Stimulated activated CD4-positive, alpha-beta T cell treated with anti-CD3 and anti-CD28 coated beads, Interleukin-15, amount 100 ng/mL, for 24 hours (primary cell): ENCODE measurements at places on chromosomes 7 and 10.

DNA sequence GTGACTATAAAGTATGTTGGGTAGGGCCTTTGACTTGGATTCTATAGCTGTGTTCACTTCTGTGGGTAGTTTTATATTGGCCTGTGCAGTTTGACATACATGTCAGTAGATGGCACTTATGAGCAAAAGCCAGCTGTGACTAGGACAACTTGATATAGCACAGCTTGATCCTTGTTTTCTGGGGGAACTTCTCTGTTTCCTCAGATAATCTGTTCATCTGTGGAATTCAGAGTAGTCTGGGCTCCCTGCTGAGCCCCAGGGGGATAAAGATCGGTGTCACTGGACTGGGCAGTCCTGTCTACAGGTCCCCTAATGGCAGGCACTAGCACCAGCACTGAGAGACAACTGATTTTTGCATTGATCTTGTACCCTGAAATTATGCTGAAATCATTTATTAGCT is 25.4 kb downstream of the CYP2C9 start:
- no peak for DNase-seq

DNA sequence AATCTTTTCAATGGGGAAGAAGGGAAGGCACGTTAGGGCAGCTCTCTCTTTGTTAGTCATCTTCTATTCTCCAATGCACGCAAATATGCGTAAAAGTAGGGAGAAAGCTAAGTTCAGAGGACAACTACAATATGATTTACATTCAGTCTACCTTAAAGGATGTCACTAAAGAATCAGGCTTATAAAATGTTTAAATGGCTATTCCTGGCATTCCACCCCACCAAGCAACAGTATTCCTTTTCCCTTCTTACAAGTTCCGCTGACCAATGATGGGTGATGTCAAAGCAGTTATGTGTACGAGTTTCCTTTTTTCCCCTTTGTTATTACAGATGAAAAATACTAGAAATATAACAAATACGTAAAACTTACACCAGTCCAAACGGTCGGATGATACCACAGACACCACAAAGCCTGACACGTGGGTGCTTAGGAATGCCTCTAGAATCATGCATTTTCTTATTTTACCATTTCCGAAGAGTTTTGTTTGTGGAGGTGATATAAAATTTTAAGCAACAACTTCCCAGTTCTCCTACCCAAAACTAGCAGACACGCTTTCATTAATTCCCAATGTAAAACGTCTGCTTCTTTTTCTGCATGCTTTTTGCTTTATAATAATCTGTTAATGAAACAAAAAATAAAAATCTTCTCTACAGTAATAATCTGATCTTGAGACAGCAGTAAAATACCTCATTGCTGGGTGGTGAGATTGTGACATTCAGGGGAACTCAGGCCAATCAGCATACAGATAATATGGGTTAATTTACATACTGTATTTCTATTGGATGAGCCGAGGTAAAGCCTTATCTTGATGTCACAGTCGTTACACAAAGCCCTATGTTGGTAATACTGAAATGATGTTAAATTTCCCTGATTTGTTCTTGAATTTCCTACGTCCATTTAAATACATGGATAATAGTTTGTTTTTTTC is 708 bp upstream of the GPR85 start:
- no peak for DNase-seq

DNA sequence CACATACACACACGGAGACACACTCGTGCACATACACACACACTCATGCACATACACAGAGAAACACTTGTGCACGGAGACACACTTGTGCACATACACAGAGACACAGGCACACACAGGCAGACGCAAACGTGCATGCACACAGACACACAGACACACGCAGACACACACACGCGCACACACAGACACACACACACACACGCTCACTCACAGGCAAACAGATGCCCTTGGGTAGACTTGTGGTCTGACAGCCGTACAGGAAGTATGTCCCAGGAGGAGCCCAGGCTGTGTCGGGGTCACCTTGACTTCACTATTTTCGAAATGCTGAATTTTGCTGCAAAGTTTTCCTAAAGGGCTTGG is 538.0 kb downstream of the DNAJB6 start:
- no peak for DNase-seq

GRCh38 chr7:32774541-32774951 is 117.0 kb downstream of the KBTBD2 start:
- DNase-seq: no peak

DNA sequence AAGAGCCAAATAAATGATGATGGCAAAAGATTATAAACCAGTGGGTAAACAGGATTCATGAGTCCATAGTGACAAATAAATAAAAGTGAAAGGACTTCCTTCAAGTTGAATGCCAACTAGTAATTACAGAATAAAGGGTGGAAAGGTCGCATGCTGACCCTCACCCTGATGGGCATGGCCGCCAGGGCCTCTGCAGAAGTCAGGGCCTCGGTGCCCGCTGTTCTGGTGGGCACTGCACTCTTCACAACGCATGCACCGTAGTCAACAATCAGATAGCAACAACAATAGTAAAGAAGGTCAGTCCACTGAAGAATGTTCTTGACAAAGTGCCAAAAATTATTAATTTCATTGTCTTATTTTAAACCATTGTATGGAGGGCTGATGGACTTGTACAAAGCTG is 123.2 kb upstream of the LANCL2 start:
- DNase-seq: no peak

GRCh38 chr10:129322933-129323820 is 143.9 kb upstream of the MGMT start:
- no peak for DNase-seq

DNA sequence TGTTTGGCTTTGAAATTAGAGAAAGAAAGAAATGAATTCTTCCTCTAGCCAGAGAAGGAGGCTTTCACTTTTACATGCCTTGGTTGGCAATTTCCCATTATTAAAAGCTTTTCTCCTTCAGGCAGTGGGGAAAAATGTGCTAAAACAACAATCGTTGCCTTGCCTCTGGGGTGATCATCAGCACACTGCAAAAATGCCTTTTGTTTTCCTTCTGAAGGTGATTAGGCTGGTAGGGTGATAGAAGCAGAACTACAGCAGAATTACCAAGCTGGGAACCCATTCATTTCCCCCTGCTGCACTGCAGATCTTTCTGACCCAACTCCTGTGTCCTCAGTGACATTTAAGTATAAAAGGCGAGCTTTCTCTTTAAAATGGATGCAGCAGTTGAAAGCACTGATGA is 22.2 kb downstream of the ANK3 start:
- no peak for DNase-seq

- no peak for DNase-seq
Observed at GRCh38 chr10:119520283-119520682, 22.2 kb downstream of the RGS10 start.

DNA sequence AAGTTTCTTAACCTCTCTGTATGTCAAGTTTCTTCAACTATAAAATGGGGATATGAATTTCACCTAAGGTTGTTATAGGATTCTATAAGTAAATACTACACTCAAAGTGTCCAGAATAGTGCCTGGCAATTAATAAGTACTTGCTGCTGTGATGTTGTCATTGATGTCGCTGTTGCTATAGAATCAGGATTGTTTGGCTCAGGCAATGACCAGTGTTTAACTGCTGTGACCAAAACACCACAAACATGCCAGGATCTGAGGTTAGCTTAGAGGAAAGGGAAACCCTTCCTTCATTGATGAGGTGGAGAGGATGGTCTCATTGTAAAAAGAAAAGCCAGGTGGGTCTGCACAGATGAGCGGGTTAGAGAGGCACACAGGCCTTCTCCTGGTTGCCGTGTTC is 223.1 kb upstream of the INHBA start:
- no peak for DNase-seq

GRCh38 chr10:31466313-31466712 is 147.3 kb downstream of the ZEB1 start:
- DNase-seq: no peak

GRCh38 chr7:85688712-85689111 is 501.9 kb upstream of the SEMA3D start:
- no peak for DNase-seq

DNA sequence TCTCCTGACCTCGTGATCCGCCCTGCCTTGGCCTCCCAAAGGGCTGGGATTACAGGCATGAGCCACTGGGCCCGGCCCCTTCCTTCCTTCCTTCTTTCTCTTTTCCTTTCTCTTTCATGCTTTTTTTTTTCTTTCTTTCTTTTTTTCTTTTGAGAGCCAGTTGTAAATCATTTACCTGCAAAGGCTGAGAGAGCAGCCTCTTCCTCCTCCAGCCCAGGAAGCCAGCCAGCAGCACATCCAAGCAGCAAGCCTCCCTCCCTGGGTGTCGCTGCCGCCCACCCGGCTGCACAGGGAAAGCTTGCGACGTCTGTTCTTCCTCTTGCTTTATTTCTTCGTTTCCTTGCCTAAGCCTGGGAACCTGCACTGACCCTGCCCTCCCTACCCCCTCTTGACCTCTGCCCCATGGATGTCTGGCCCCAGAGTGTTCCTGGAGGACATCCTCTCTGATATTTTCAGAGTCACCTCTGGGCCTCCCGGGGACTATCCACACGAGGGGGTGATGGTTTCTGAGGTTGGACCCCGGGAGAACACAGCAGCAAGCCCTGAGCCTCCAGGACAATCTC is 62.8 kb upstream of the MYL10 start:
- DNase-seq: no peak

- DNase-seq: no peak
Observed at GRCh38 chr10:117807441-117807840, 239.3 kb downstream of the RAB11FIP2 start.

- DNase-seq: no peak
Observed at GRCh38 chr7:153616711-153617325, 435.4 kb upstream of the DPP6 start.

DNA sequence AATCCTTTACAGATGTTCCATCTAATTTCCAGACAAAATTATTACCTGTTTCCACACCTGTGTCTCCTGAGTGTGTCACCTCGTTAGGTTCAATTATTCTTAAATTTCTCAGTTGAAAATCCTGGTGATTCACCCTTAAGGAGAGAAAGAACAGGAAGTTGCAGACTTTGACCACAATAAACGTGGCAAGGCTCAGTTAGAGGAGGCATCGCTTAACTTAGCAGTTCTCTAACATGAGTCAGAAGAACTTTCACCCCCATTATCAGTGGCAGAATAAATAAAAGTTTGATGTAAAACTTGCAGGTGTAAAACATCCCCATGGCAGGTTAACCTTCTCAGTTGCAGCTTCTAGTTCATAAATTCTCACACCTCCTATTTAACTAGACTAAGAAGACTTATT is 8.3 kb downstream of the XPNPEP1 start:
- peak; percentile 40 for DNase-seq

GRCh38 chr7:141709318-141709717 is 1.2 kb downstream of the WEE2 start:
- no peak for DNase-seq

GRCh38 chr7:55775051-55775420 is 87.5 kb downstream of the SEPTIN14 start:
- no peak for DNase-seq

DNA sequence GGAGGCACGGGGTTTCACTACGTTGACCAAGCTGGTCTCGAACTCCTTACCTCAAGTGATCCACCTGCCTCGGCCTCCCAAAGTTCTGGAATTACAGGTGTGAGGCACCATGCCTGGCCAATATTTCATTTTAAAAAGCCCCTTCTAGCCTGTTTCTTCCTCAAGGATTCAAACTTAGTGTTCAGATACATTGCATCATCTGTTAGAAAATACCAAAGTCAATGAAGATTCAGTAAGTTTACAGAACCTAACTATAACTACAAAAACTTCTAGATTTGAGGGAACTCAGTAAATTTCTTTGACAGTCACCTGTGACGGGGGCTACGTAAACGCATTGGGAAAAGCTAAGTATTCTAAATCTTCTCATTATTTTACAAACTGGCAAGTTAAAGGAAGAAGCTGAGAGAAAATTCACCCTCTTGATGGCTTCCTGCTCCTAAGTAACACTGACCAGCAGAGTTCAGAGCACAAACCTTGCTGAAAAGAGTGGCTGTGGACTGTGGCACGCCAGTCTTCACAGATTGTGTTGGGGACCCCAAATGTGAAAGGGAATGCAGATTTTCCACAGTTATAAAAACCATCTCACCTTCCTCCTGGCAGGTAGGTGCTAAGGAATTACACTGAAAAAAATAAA is 162.2 kb downstream of the PKD1L1 start:
- DNase-seq: no peak

- DNase-seq: no peak
Observed at GRCh38 chr10:35726846-35727245, 84.8 kb upstream of the FZD8 start.

DNA sequence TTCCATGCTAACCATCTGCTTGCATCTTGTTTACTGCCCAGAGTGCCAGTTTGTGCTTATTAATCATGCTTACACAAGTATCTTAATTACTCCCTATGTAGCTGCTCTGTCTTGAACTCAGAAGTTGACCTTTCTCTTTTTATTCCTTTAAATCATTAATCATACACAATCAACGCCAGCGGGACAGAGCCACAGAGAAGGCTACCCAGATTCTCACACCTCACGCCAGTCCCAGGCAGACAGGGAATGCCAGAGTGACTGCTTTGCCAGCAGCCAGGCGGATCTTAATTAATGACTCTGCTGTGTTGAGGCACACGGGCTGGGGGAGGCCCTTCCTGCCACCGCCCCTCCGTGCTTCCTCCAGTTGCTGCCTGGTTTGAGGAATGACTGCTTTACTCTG is 229.4 kb downstream of the LRMDA start:
- no peak for DNase-seq

- no peak for DNase-seq
Observed at GRCh38 chr10:126905776-126906703, 812 bp downstream of the DOCK1 start.

DNA sequence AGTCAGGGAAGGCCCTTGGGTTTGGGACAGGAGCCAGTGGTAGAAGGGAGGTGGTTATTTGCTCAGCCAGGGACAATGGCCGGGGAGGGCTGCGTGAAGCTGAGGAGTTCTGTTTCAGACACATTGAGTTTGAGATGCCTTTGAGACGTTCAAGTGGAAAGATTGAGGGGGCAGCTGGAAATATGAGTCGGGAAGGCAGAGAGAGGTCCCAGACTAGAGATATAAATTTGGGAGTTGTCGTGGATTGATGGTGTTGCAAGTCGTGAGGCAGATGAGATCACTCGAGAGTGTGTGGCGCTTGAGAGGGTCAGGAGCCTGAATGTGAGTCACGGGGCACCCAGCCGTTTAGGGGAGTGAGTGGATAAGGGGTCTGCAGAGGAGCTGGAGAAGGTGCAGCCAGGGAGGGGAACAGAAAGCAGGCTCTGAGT is 73.3 kb downstream of the ZMIZ1 start:
- DNase-seq: no peak

GRCh38 chr7:100679927-100680575 is 6.5 kb downstream of the GNB2 start:
- peak; percentile 5 for DNase-seq

DNA sequence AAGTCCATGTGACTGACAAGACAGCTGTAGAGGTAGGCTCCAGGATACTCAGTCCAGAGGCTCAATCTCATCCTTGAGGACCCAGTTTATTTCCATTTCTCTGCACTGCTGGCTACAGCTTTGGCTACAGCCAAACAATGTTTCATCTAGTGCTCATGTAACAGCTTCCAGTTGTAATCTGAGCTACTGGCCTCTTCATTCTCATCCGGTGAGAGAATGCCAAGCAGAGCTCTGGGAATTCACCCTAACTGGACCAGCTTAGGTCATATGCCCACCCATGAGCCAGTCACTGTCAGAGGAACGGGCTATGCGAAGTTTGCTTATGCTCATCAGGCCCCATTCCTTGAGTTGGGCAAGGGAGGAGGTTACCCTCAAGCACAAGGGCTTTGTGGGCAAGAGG is 192.9 kb downstream of the EVX1 start:
- no peak for DNase-seq

- DNase-seq: no peak
Observed at GRCh38 chr7:2758673-2759616, 70.9 kb downstream of the AMZ1 start.

- DNase-seq: peak; percentile 25
Observed at GRCh38 chr10:26430641-26431163, 7.4 kb upstream of the APBB1IP start.

GRCh38 chr10:46527241-46527811 is 29.1 kb downstream of the GPRIN2 start:
- DNase-seq: peak; percentile 1
